ENCODE measurements at places on chromosomes 12 and 14. TPM values are rescaled to one million over a fixed set of nuclear protein-coding genes. Genes with fewer than 3 reads are reported as not detected.

- DNase-seq: no peak
Measured at GRCh38 chr12:109711596-109712461, 1.8 kb upstream of the FAM222A start.

DNA sequence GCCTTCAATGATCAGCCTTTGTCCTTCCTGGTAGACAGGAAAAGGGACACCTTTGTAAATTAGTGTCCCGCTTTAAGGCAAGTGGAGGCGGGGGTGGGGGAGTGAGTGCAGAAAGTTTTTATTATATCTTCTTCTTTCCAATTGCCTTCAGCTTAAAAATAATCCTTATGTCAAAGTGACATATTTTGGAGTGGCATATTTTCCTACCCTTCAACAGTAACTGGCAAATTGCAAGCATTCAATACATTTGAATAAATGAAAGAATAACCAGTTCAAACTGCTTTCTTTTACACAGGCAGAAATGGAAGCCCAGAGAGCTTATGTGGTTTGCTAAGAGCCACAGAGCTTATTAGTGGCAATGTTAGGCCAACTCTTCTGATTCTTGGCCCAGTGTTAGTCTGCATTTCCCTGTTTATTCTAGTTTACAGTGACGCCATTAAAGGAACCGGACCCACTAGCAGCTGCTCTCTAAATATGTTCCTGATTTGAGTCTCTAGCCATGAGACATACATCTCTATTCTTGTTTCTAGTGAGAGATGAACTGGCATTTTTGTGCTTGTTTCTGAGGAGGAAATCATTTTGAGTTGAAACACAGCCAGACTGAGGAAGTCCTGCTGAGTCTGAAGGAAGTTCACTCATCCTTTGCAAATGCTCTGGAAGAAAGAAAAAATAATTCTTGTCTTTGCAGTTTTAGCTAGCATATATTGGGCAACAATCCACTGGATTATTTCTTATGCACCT lies 468.7 kb downstream of the NOVA1 start:
- no peak for DNase-seq

DNA sequence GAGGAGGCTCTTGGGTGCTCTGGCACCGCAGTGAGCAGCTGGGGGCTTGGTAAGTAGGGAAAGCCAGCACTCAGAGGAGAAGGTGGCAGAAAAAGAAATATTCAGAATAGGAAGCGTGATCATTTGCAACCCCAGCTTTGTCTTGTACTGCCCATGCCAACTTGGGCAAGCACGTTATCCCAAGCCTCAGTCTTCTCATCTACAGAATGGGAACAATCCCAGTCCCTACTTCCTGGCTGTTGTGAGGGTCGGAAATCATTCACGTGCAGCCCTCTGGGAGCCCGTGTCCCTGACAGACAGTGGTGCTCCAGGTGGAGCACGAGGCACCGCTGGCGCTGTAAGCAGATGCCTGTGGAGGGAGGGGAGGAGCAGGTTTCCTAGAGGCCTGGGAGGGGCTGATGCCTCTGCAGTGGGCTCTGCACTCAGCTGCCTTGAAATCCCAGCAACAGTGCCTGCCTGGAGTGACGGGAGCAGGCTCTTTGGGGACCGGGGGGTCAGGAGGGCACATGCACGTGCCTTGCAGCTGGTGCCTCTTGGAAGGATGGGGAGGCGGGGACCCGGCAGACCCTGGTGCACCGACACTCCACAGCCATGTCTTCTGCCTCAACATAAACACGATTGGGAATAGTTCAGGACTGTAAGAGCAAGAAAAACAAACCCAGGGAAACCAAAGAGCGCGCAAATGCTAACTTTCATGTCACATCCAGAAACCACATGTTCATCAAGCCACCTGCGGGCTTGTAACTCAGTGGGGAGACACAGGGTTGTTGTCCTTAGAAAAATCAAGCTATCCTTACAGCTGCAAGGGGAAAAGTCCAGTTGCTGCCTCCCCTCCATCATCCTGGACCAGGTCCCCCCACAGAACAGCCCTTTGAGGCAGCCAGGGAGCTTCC lies 86.5 kb upstream of the DIO3 start:
- DNase-seq: peak; percentile 29

GRCh38 chr14:57771801-57772200 lies 94.1 kb downstream of the SLC35F4 start:
- no peak for DNase-seq

The NUAK1 gene
- 16.0 TPM for total RNA-seq

The CD163L1 gene
- 1.1 TPM for total RNA-seq

The PKP2 gene
- 25.3 TPM for total RNA-seq

The COX14 gene
- total RNA-seq: 58.9 TPM

All from ureter (tissue), 1 donor.